Inflammatory macrophage treated with lipopolysaccharide for 1 hour (primary cell): ENCODE measurements at places on chromosomes 7 and 10.

DNA sequence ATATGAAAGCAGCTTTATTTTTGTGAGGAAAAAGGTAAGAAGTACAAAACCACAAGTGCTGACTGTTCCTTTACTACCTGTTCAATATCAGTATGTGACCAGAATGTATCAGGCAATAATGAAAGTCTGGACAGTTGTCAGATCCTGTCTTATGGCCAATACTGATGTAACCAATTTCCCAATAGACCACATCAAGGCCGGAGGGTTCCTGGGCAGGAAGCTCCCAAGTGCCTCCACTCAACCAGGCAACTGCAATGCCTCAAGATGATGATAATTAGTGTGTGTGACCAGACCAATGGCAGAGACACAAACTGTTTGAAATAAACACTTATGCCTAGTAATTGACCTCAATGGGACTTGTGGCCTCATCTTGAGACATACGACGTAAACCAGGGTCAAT, 149.4 kb upstream of the ASAH2 start:
- peak; percentile 69 for DNase-seq

DNA sequence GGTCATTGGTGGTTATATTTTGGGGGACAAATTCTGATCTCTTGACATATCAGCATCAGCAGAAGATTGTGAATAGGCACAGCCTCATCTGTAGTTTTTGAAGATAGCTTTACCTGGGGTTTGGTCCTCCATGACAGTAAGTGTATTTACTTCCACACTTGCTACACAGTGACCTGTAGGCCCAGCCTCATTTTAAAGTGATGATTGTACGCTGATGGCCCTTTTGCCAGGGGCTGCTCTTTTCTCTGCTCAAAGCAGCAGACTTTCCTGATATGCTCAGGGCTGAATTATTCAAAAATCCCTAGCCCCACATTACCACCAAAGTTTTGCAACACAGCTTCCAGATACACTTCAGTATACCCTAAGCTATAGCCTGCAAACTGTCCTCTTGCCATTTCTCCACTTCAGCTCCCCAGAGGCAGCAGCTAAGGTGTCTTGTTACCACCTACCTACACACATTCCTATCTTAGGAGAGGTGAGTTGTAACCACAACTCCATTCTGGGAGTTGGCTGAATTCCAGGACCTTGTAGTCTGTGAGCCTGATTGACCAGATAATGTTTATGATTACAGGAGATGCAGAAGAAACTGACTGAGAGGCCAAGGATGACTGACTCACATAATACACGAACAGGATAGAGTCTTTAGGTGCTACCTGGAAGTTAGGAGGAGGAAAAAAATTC, 6.0 kb downstream of the ASB4 start:
- no peak for DNase-seq

- no peak for DNase-seq
Measured at GRCh38 chr7:42457663-42458062, 220.7 kb upstream of the GLI3 start.

GRCh38 chr10:28276384-28276783, 26.5 kb downstream of the MPP7 start:
- DNase-seq = no peak

- no peak for DNase-seq
Measured at GRCh38 chr7:80263821-80264220, 129.2 kb downstream of the GNAI1 start.

GRCh38 chr7:5584821-5585220, 161.2 kb upstream of the TNRC18 start:
- no peak for DNase-seq

GRCh38 chr7:66640802-66641525, 12.3 kb downstream of the KCTD7 start:
- DNase-seq = no peak

DNA sequence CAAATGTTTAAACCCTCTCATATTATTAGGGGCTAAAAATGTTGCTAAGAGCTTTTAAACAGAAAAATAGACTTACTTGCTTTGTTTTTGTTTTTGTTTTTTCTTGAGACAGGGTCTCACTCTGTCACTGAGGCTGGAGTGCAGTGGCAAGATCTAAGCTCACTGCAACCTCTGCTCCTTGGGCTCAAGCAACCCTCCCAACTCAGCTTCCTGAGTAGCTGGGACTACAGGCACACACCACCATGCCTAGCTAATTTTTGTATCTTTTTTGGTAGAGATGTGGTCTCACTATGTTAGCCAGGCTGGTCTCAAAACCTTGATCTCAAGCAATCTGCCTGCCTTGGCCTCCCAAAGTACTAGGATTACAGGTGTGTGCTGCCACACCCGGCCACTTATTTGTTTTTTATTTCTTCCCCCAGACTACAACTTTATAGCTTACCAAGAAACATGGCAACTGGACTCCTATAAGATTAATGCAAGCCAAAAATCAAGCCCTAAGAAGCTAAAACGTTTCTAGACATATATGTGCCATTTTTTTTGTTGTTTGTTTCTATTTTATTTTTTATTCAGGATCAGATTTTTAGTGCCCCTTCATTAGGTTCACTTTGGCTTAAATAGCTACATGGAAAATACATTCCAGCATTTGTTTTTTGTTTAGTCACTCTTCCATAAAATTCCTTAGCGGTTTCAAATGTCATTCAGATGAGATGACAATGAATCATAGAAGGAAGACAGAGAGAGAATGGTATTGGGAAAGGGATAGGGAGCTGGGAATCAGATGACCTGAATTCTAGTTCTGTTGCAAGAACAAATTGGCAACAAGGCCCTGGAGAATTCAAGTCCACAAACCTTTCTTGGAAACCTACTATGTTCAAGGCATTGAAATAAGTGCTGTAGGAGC, 163.4 kb upstream of the MKLN1 start:
- DNase-seq = no peak

DNA sequence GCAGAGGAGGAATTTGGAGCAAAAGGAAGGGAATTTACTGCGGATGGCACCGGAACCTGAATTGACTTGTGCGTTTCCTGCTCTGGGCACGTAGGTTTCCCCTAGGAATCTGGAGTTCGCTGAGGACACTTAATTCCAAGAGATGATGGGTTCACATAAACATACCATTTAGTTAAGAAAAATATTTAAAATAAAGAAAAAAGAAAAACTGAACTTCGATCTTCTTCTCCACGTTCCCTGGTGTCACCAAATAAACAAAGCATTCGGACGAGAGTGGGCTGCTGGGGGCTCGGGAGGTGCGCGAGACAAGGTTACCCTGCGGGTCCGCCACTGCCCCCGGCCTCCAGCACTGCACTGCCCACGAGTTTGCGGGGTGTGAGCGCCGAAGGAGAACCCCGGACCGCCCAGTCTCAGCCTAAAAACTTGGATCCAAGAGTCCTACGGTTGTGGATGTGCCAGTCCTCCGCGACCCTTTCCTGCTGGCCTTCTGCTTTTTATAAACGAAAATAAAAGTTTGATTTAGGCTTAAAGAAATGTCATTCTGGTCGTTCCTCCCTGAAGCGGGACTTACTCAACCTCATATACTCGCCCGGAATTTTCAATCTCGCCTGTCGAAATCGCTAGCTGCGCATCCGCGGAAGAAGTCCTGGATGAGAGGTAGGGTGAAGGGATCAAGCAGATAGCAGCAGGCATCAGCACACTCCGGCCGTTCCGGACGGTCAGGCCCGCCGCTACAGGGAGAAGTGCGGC, 30.3 kb downstream of the SKIDA1 start:
- DNase-seq = peak; percentile 30

GRCh38 chr7:22660732-22661131, 66.3 kb upstream of the IL6 start:
- DNase-seq = no peak

DNA sequence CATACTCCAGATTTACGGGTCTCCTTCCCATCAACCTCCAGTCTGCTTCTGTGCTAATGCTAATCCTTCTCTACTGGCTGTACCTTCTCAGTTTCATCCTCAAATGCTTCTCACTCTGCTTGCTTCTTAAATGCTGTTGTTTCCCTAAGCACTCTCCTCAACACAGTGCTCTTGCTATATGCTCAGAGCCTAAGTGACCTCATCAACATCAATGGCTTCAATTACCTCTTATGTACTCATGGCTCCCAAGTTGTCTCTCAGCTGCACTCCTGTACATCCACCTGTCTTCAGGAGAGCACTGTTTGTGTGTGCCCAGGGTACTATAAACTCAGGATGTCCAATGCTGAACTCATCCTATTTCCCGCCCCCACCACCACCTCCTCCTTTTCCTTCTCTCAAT, 22.5 kb downstream of the ELAPOR2 start:
- DNase-seq = no peak

DNA sequence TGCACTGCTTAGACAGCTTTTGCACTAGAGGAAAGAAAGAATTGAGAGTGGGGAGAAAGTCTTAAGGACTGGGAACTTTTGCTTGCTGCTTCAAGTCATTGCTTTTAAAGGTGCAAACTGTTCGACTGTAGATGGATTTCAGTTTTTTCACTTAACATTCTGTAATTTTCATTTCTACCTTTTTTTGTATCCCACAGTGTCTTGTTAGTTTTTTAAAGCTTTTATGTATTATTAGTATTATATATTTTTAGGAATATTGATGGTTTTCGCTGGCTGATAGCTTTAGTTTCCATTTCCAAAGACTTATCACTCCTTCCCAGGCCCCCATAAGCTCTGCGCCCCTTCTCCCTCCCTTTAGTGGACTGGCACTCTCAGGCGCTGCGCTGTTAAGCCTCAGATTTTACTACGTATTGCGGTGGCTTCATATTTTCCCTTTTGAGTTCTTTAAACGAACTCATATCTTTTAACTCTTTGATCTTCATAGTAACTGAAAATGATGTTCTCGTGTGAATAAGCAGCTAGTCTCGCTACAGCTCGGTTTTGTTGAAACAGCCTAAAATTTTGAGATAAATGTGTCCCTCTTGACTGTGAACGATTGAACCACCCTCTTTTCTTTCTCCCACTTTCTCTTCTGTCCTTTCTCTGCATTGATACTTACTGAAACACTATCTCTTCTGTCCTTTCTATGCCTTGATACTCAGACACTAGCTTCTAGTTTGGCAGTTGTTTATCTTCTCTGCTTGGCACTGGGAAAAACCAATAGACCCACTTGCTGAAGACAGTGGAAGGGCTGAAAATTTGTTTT, 2.5 kb upstream of the ETV1 start:
- DNase-seq = no peak

- DNase-seq = peak; percentile 91
Measured at GRCh38 chr7:77538281-77539212, 1.5 kb downstream of the PTPN12 start.

- DNase-seq = no peak
Measured at GRCh38 chr10:83545901-83546391, 593.4 kb upstream of the GHITM start.

GRCh38 chr10:71015674-71016073, 127.3 kb upstream of the PCBD1 start:
- peak; percentile 40 for DNase-seq

GRCh38 chr7:126993626-126994213, 259.0 kb downstream of the GRM8 start:
- DNase-seq = no peak

DNA sequence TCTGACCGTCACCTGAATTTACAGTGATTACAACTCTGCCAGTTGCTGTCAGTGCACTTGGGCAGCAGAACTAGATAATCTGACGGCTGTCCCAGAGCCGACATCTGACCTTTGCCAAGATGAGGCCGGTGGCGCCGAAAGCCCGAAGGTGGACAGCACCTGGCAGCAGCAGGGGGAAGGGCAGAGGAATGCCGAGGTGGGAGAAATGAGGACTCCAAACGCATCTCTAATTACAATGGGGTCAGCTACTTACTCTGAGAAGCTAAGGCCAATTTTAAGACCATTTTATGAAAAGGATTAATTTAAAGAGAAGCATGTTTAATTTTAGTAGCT, 33.8 kb downstream of the TRIM8 start:
- DNase-seq = no peak
